ENCODE measurements at places on chromosomes 11 and 22.

GRCh38 chr11:102864724-102865123 lies 10.1 kb downstream of the MMP12 start:
- DNase-seq = no peak

DNA sequence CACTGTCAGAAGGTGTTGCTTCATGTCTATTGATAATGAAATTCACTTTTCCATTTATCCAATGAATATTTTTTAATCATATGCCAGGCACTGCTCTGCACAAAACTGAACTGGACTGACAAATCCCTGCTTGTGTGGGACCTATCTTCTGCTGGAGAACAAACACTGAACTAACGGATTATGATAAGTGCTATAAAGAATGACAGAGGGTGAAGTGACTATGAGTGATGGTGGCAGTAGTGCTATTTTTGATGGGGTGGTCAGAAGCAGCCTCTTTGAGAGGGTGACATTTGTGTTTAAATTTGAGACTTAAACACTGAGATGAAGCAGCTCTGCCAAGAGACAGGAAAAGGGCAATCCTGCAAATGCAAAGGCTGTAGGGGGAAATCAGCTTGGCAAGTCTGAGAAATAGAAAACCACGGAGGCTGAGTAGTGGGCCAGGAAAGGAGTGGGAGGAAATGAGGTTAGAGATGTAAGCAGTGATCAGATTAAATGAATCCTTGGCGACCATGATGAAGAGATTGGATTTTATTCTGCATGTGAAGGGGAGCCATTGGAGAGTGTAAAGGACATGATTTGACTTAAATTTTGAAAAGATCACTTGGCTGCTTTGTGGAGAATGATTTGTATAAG lies 6.0 kb downstream of the TBCEL start:
- no peak for DNase-seq

DNA sequence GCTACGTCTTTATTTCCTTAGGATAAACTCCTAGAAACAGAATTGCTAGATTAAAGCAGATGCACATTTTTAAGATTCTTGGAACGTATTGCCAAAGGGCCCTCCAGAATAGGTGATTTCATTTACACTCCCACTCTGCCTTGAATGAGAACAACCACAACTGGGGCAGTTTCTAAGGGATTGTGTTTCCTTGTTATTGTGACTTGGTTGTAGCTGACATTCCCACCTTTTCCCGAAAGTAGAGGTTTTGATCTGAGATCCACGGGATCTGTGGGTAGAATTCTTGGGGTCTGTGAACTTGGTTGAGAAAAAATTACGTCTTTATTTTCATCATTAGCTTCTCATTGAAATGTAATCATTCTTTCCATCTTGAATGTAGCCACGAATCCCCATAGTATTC lies 21.5 kb downstream of the LRRC32 start:
- no peak for DNase-seq

DNA sequence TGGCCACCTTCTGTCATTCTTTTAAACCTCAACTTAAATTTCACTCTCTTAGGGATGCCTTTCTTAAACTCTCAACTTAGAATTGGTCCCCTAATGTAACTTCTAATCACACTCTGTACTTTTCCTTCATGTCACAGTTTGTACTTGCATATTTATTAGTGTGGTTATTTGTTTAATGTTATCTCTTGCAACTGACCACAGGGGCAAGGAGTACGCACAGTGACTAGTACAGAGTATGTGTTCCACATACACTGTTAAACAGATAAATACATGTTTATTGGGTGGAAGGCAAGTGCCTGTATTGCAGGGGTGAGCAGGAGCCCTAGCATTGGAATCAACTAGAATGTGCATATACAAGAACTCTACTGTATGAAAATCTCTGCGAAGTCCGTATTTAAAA lies 554.0 kb downstream of the INSC start:
- no peak for DNase-seq

- no peak for DNase-seq
These were observed 3.7 kb downstream of the KCNK4 start for GRCh38 chr11:64294774-64295173.

GRCh38 chr11:120134931-120135228 lies 3.0 kb downstream of the TRIM29 start:
- no peak for DNase-seq

DNA sequence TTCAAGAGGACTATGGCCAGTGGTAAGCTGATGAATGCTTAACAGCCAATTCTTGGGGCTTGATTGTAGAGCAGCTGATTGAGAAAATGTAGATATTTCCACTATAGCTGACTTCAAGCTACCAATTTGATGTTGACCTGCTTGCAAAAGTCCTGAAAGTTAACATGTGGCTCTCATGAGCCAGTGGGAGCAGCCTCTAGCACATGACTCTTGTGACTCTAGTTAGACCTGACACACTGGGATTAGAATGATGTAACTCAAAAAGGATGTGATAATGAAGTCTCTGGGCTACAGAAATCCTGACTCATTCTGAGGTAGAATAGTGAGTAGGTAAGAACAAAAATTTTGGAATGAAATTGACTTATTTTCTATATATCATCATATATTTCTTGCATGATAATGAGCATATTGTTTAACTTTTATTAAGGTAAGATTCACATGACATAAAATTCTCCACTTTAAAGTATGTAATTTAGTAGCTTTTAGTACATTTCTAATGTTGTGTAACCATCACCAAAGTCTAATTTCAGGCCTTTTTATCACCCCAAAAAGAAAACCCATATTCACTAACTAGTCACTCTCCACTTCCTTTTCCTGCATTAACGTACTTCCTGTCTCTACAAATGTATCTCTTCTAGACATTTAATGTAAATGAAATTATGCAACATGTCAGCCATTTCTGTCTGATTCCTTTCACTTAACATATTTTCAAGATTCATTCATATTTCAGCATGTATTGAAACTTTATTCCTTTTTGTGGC lies 16.1 kb upstream of the OR52H1 start:
- no peak for DNase-seq

- no peak for DNase-seq
These were observed 3.1 kb downstream of the HDHD5 start for GRCh38 chr22:17155941-17156340.

DNA sequence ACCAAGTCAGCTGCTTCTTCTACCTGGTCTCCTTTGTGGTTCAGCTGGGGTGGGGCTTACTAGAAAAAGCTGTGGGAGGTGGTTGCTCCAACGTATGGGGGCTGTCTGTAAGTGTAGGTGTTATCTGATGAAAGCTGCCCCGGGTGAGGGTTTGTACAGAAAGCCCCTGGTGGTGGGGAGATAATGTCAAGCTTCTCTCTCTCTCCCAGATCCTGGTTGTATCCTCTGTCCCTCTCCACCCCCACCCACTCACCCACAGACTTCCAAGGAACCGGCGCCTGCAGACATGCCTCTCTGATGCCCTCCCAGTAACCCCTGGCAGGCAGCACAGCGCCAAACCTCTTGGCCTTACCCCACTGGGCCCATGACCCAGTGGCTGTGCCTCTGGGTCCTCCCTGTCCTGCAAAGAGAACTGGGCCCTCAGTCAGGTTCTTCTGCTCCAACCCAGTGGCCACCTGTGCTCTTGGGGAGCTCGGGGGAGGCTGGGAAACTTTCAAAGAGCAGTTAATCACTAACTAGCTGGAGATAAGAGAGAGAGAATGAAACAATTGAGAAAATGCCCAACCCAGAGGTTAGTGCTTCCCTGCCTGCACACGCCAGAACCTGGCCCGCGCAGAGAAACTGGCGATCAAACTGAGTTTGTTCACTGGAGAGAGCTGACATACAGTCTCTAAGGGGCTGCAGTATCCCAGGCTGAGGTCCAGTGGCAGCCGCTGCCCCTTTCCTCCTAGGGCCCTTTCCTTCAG lies 20.4 kb upstream of the EHF start:
- DNase-seq = no peak

DNA sequence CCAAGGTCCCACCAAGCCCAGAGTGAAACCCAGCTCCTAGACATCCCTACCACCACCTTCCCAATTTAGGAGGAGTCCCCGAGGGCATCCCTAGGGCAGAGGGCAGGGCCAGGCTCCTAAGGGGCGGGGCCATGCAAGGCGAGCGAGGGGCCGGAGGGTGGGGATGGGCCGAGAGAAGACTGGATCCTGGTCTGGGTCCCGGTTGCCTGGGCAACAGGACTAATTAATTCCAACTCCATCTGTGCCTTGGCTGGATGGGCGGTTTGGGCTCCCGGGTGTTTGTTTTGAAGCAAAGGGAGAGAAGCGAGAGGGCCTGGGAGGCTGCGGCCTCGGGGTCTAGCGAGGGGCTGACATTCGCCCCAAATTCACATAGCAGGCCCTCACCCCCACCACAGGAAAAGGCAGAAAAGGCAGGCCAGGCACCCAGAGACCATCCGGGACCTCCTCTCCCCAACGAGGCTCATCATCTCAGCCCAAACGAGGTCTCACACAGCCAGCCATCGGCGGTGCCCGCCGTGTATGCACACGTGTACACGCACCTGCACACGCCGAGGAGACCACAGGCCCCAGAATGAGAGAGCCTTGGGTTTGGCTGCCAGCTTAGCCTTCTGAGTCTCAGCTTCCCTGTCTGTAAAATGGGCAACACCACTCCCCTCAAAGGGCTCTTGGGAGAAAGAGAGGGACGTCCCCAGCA lies 23.9 kb downstream of the ELFN2 start:
- DNase-seq = no peak

DNA sequence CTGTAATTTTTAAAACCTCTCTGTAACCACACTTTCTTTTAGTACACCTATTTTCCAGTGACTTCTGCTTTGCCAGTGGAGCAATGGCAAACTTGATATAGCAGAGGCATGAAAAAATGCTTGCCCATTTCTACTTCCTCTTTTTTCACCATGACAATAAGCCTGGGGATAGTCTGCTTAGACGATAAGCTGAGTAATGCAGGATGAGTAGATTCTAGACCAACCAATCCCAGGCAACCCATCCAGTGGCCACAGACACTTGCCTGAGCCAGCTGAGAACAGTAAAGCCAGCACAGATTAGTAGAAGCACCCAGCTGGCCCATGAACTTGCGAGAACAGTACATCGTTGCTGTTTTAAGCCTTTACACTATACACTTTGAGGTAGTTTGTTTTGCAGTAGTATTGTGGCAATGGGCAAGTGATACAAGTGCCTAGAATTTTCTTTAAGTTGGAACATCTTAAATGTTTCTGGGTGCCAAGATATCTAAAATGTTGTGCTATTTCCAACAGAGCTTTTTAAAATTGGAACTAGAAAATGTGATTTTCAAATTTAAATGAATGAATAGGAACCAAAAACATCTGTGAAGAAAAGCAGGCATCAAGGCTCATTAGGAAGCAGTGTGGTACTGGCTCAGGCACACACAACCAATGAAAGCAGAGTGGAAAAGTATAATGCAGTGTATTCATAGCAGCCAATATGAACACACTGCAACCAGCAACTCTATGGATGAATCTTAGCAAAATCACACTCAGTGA lies 37.7 kb downstream of the DDI1 start:
- DNase-seq = no peak

DNA sequence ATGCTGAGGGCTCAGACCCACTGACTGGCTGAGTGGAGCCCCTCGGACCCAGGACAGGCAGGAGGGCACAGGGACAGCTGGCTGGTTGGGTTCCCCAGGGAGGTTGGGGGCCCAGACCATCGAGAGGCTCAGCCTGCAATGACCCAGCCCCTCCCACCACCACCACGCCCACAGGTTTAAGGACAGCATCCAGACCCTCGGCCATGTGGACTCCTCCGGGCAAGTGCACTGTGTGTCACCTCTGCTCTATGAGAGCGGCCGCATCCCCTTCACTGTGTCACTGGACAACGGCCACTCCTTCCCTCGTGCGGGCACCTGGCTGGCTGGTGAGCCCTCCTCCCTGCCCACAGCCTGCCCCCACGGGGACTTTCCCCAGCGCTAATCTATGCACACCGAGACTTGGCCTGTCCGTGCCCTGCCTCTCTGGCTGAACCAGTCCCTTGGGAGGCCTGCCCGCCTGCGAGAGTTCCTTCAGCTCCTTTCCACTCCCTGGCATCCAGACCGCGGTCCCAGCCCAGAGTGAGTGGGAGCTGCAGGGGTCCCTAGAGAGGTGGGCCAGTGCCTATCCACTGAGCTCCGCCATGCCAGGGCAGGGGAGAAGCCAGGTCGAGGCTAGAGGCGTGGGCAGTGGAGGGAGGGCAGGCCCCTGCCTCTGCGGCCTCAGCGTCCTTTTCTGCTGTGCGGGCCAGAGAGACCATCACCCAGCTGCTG lies 2.2 kb downstream of the SUSD2 start:
- DNase-seq = no peak

DNA sequence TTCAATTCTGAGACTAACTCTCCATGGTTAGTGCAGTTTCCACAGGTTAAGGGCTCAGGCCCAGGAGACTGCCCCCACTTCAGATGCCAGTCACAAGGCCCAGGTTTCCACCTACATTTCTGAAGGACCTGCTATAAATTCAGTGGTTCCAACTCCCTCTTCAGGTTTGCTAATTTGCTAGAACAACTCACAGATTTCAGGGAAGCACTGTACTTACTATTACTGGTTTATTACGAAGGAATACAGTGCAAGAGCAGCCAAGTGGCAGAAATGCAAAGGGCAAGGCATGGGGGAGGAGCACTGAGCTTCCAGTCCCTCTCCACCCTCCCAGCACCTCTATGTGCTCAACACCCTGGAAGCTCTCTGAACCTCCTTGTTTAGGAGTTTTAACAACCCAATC lies 39.3 kb upstream of the SPON1 start:
- no peak for DNase-seq

GRCh38 chr11:1532606-1533341 lies 39.3 kb downstream of the DUSP8 start:
- DNase-seq = no peak

- peak; percentile 44 for DNase-seq
These were observed 7.7 kb upstream of the NCR3LG1 start for GRCh38 chr11:17343907-17344306.

DNA sequence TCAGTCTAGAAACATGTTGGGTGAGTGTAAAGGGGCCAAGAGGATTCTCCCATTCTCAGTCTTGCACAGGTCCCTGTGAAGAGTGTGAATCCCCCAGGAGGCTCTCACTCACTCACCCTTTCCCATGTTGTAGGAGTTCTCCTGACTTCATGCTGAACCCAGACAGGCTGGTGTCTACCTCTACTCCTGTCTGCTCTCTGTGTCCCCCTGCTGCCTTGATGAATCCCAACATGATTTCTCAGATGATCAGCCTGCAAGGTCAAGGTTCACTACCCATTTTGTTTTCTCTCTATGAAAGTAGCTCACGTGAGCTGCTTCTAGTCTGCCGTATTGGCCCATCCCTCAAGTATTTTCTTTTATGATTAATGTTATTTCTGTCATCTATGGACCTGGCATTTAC lies 500.6 kb downstream of the ETS1 start:
- no peak for DNase-seq

DNA sequence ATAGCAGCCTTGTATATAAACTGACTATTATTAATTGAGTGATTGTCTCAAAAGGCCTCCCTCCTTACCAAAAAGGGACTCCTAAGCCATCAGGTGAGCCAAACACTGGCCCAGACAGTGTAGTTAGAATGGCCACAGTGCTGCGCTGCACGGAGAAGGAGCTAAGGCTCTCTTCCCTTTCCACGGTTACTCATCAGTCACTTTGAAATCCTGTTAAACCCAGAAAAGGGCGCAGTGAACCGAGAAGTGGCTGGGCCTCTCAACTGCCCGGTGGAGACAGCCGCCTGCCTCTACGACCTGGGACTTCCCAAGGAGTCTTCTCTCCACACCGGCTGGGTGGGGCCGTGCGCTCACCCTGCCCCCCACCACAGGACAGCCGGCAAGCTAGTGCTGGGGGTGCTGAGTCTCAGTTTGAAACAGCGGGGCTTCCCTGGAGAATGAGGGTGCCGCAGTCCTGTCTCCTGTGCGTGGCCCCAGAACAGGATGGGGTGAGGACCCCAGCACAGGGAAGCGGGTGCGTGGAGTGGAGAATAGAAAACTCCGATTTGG lies 1.3 kb downstream of the MYH9 start:
- DNase-seq = peak; percentile 79

GRCh38 chr11:57637626-57638004 lies 12.1 kb downstream of the YPEL4 start:
- no peak for DNase-seq
